NCI-H2171 (cell line): ENCODE measurements at places on chromosomes 5 and 9.

GRCh38 chr9:102587281-102587680, 407.9 kb upstream of the CYLC2 start:
- no peak for DNase-seq

- peak; percentile 62 for DNase-seq
These were observed 502.7 kb downstream of the NR2F1-AS1 start for GRCh38 chr5:93078082-93079038.

- DNase-seq = peak; percentile 74
These were observed 161.6 kb downstream of the TMEM38B start for GRCh38 chr9:105855987-105856386.

DNA sequence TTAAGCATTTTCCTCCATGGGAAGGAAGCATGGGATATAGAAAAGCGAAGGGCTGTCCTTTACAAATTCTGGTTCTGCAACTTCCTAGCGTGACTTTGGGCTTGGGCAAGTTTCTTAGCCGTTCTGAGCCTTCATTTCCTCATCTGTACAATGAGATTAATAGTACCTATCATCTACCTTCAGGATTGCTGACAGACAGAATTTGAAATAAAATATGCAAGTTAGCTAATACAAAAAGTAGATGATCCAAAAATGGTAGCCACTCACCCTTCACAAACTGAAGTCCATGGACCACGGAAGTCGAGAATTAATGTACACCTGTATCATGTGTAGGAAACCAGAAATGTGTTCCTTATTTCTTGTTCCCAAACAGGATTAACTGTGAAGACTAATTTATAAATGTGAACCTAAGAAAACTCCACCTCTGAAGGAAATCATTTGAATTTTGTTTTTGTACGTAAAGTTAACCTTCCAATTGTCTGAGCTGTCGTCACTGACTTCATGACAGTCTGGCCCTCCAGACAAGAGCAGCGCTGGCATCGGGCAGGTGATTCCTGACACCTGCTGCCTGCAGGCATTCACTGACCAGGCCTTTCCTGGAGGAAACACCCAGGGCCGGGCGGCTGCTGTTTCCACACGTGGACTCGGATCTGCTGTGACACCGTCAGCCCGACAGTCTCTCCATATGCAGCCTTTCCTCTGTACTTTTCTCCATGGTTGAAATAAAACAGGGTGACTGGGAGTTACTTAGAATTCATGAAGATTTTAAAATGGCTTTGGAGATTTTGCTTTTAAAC, 63.4 kb downstream of the PSMB7 start:
- DNase-seq = no peak

DNA sequence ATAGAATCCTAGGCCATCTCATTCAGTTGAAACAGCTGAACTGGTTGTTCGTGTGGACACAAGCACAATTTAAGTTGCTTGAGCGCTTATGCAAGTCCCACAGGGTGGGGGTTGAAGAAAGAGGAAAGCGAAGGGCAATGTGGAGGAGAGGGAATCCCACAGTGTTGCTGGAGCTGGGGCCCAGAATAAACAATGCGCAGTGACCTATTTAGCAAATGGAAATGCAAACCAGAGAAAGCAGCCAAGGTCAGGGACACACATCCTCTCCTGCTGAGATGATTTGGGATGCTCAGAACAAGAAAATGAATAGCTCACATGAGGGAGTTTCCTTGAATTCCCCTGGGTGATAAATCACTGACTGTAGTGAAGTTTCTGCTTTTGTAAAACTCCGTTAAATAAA, 838.3 kb downstream of the TLE4 start:
- no peak for DNase-seq

DNA sequence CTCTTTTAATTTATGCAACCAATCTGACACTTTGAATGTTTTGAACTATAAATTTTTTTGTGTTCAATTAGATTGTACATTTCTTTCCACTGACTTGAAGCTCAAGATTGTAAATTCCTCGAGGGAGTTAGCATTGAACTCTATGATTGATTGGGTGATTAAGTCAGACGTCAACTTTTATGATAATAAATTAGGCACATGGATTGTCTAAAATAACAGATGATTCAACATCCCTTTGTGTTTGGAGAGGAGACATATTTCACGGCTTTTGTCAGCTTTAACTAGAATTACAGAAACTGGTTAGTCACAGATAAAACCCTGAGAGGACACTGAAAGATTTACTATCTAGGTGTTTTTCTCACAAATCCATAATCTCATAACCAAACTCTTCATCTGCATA, 32.7 kb upstream of the TXNDC8 start:
- DNase-seq = no peak

DNA sequence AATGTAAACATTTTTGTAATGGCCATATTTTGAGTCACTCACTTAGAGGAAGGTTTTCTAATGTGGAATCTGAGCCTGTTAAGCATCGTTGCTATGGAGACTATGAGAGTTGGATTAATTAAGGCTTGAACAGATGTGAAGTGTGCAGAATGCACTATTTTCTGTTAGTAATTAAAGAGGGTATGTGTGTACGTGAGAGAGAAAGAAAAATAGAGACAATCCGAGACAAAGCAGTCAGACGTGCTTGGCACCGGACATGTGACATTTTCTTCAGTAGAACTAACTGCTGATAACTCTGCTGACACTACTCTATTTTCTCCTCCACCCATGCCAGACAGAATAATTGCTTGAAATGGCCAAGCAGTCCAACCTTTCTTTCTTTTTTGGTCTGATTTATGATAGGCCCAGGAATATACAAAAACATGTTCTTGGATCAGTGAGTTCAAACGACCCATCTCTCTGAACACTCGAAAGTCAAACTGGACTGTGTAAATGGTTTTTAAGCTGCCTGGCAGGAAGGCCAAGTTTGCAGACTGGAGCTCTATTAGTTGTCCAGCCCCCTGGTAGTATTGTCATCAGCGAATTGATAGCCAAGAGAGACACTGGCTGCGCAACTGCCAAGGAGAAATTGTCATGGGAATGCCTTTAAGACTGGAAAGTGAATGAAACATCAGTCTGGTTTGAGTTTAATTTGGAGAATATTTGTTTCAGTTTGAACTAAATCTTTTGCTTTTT, 322.1 kb downstream of the ARHGEF28 start:
- peak; percentile 49 for DNase-seq

- DNase-seq = no peak
These were observed 5.8 kb downstream of the BSPRY start for GRCh38 chr9:113355040-113355596.

- DNase-seq = no peak
These were observed 76.3 kb downstream of the MACROH2A1 start for GRCh38 chr5:135322744-135323143.

DNA sequence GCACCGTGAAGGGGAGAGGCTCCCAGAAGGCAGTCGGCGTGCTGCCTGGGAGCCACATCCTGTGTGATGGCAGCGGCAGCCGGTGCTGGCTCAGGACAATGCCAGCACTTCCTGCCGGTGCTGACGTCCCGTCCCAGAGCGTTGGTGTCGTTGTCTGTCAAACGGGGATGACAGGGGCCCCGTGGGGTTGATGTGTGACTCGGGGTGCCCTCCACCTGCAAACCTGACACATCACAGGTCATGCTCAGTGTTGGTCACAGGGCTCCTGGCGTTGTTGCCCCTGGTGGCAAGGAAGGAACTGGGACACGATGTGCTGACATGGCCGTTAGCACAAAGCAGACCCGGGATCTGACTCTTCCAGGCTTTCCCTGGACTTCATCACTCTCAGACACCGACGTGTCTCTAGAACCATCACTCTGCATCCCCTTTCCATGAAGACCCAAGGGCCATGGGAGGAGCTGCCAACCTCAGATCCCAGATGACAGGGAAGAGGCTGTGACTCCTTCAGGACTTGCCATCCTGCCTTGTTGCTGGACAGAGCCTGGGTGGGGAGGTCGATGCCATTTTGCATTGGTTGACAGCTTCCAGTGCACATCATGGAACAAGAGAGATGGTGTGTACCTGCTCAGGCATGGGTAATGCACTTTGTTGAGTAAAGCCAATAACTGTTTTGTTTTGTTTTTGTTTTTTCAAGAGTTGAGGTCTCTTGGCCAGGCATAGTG, 21.5 kb downstream of the PLPP7 start:
- DNase-seq = no peak

- DNase-seq = no peak
These were observed 63.4 kb downstream of the DIRAS2 start for GRCh38 chr9:90579181-90579580.

GRCh38 chr5:159181152-159181551, 28.2 kb downstream of the RNF145 start:
- no peak for DNase-seq

DNA sequence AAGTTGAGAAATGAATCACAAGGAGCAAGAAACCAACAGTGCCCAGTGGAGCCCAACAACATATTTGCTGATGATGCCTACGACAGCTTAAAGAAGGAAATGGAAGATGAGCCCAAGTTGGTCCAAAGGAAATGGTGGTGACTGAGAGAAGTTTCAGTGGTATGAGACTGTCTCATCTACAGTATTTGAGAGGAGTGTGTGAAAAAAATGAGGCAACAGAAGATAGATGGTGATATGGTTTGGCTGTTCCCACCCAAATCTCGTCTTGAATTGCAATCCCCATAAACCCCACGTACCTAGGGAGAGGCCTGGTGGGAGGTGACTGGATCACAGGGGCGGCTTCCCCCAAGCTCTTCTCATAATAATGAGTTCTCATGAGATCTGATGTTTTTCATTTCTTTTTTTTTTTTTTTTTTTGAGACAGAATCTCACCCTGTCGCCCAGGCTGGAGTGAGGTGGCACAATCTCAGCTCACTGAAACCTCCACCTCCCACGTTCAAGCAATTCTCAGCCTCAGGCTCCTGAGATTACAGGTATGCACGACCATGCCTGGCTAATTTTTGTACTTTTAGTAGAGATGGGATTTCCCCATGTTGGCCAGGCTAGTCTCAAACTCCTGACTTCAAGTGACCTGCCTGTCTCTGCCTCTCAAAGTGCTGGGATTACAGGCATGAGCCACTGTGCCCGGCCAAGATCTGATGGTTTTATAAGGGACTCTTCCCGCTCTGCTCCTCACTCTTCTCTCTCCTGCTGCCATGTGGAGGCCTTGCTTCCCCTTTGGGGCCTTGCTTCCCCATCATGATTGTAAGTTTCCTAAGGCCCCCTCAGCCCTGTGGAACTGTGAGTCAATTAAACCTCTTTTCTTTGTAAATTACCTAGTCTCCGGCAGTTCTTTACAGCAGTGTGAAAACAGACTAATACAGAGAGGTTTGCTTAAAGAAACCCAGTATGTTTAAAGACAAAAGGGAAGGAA, 30.2 kb downstream of the EFCAB9 start:
- DNase-seq = no peak

DNA sequence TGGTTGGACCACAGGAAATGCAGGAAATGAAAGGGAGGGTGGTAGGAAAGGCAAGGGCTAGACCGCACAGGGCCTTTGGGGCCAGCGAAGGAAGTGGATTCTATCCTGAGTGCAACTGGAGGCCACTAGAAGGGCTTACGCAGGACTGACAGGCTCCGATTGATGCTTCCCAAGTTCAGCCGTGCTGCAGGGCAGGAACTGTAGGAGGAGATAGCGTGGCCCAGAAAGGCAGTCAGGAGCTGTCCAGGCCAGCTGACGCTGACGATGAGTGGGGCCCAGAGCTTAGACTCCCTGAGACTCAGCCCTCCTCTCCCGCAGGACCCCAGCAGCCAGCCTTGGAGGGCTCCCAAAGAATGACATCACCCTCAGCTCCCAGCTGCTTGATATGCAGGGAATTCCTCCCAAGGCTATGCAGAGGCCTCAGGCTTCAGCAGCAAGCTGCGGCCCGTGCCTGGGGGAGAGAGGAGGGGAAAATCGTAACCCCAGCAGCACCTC, 48.8 kb downstream of the KCNIP1 start:
- DNase-seq = peak; percentile 14

DNA sequence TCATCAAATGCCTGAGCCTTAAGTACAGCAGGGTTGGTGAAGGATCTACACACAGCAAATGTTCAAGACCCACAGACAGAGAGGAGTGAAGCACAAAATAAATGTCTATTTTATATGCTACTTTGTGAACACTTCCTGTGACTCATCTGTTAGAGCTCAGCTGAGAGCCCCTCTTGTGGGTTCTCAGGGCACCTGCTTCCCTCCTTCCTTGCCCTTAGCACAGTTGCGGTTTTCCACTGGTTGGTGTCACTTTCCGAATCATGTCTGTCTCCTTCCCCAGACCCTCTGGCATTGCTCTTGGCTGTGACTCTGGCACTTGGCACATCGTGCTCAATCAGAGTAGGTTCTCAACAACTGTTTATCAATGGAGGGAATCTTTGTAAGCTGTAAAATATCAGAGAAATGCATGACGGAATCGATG, 128.5 kb upstream of the STC2 start:
- no peak for DNase-seq

DNA sequence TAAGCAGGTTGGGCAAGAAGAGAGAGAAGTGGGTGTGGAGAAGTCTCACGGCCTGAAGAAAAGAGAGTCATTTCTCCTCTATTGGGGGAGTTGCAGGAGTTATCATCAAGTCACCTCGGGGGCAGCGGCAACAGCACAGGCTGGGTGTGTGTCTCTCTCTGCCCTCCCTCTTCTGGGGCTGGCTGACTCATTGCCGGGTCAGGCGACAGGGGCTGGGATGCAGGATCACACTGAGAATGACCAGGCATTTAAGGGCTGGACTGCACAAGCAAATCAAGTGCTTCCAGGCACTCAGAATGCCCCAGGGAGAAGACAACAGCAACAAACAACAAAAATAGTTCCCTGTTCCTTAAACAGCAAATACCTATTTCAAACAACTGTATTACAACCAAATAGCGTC, 6.3 kb upstream of the EQTN start:
- DNase-seq = no peak

- peak; percentile 4 for DNase-seq
These were observed 121.7 kb downstream of the ADAMTS6 start for GRCh38 chr5:65359981-65360380.

GRCh38 chr5:36943584-36943983, 67.0 kb downstream of the NIPBL start:
- no peak for DNase-seq

GRCh38 chr5:13477118-13477737, 467.3 kb downstream of the DNAH5 start:
- DNase-seq = no peak

DNA sequence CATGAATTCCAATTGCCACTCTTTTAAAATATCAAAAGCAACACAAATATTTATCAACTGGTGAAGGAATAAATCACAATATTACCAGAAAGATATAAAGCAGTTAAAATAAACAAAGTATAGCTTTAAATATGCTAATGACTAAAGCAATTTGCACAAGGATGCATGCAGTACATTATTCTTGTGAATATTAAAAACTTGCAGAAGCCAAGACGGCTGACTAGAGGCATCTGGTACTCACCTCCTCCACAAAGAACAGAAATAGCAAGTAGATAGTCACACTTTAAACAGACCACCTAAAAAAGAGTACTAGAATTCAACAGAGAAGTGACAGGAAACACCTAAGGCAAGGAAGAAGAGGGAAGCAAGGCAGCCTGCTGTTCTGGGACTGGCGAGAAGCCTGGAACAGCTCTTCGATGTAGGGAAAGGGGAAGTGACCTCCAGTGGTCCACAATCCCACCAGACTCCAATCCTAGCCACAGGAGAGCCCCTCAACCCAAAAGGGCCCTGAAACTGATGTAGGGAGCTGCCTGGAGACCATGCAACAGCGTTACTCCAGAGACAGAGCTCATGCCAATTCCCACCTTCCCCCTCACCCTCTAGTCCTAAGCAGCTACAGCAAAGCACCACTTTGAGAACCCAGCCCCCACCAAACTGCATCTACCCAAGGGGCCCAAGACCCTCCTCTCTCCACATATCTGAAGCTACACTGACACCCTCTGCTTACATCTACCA, 86.3 kb downstream of the LPAR1 start:
- no peak for DNase-seq

GRCh38 chr9:129759319-129759718, 6.5 kb upstream of the PTGES start:
- no peak for DNase-seq

- no peak for DNase-seq
These were observed 40.7 kb downstream of the TLR4 start for GRCh38 chr9:117744856-117745389.

- DNase-seq = no peak
These were observed 19.7 kb upstream of the ABL1 start for GRCh38 chr9:130815242-130815808.
